GOT3 (cell line): ENCODE measurements at places on chromosomes 6 and 20.

GRCh38 chr20:57381596-57382503, 9.3 kb upstream of the RBM38 start:
- peak; percentile 50 for DNase-seq

- DNase-seq, result no peak
Observed at GRCh38 chr20:48825566-48825920, 2.3 kb downstream of the PREX1 start.

DNA sequence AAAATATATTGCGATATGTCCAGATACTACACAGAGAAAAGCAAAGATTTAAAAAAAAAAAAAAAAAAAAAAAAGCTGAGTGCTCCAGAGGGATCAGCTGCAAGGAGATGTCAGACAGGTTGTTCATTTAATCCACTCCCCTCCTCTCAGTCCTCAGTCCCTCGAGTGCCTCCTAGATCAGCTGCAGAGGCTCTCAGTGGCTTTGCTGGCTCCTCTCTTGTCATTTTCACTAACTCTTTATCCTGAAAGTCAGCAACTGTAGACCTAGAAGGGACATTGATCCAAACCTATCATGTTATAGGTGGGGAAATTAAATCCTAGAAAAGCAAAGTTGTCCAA, 61.6 kb downstream of the KIAA0319 start:
- no peak for DNase-seq

- no peak for DNase-seq
Observed at GRCh38 chr6:29014729-29015608, 9.9 kb upstream of the ZNF311 start.

- DNase-seq, result no peak
Observed at GRCh38 chr6:47974106-47974505, 136.9 kb downstream of the PTCHD4 start.

DNA sequence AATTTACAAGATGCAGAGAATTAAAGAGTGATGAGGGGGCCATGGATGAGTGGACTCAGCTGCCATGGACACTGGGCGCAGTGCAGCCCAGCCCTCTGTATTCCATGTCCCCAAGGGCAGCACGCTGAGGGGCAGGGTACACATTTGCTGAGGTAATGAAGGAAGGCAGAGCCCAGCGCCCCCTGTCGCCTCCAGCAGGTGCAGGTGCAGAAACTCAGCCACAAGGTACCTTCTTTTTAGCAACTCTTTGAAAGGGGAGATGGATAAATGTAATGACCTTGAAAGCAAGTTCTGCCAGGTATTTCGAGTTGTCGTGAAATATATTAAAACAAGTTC, 7.1 kb downstream of the CD93 start:
- no peak for DNase-seq

DNA sequence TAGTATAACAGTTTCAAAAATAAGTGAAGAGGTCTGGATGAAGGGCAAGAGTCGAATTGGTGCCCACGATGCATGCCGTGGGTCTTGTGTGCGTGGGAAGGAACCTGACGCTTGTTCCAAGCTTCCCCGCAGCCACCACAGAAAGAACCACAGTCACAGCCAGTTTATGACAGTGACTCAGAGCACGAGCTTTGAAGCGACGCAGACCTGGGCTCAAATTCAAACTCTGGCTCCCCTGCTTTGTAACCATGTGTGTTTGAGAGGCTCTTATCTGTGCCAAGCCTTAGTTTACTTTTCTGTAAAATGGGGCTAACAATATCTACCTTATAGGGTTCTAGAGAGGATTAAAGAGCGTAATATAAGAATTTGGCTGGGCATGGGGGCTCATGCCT, 65.5 kb downstream of the SYNJ2 start:
- no peak for DNase-seq

DNA sequence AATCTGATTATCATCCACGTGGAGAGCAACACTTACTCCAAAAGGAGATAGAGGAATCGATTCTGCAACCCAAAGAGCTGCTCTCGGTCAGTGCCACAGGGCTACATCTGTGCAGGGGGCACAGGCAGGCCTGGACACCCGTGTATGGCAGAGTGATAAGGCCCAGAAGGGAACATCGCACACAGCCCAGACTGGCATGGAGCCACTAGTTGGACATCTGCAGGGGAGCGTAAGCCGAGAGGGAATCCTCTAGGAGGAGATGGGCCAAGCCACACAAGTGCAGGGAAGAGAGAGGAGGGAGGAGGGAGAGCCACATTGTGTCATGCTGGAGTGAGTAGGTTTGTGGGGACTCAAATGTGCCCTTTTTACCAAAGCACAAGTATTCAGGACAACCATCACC, 50.4 kb upstream of the ENTPD6 start:
- DNase-seq, result no peak

- DNase-seq, result no peak
Observed at GRCh38 chr20:59171986-59172385, 8.4 kb downstream of the ZNF831 start.

GRCh38 chr6:13487122-13488014, at the start of gene GFOD1:
TSS of gene GFOD1 (minus strand) at chr6:13487600. CDS start at chr6:13486890, 710 bp downstream.
- peak; percentile 72 for DNase-seq

DNA sequence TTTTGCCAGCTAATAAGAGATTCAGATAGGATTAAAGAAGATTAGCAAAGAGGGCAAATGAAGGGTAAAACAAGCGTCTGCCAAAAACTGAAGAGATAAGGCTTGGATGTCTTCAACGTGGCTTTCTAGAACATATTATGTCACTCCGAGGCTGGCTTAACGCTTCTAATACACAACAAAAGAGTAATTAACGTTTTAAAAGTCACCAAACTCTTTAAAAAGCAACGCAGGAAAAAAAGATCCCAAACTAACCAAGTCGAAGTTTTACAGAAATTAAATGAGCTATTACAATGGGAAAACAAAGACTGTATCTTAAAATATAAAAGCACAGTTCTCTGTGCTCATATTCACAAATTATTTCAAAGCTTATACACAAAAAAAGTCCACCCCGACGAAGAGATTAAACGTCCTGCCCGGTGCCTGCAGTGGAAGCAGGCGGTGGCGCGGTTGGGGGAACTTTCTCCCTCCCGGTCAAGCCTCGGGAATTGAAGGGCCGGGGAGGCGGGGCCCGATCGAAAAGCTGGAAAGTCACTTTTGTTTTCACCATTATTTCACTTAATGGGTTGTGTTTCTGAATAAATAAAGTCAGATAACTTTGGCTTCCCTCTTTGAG, 1.2 kb downstream of the MAK start:
- no peak for DNase-seq

DNA sequence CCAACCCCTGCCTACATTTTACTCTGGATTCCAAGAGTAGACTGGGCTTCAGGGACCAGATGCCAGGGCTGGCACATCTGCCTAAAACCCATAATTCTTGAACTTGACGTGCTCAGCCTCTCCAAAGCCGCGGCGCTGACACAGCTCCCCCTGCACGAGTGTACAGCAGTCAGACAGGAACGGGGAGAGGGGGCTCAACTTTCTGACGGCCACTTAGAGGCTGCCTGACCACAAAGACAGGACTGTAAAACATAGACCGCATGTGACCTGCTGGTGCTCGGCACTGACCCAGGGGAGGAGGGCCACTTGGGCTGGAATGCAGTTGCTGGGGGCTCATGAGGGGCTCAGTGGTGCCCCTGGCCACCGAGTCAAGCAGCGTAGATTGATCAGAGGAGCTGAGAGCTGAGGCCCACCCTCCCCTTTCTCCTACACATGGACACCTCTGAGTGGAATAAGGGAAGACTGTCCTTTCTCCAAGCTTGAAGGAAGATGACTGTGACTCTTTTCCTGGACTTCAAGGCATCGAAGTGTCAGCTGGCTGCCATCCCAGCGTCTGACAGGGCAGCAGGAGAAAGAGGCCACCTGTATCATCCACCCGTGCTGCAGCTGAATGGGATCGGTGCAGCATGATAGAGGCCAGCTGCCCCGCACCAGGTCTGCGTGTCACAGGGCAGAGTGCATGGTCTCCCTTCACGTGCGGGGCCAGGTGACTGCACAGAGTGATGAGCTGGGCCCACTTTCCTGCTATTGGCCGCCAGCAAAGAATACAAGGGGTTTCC, 171.3 kb upstream of the AGPAT4 start:
- DNase-seq, result no peak

DNA sequence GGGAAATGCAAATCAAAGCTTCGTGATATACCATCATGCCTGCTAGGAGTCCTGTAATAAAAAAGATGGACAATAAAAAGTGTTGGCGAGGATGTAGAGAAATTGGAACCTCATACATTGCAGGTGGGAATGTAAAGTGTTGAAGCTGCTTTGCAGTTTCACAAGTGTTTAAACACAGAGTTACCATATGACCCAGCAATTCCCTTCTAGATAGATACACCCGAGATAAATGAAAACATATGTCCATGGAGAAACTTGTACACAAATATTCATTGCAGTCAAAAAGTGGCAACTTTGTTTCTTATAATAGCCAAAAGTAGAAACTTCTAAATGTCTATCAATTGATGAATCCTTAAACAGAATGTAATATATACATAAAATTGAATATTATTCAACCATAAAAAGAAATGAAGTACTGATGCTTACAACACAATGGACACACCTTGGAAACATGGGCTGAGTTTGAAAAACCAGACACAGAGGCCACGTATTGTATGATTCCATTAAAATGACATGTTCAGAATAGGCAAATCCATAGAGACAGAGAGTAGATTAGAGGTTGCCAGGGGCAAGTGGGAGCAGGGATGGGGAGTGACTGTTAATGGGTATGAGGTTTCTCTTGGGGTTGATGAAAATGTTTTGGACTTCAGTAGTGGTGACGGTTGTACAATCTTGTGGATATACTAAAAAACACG, 20.8 kb upstream of the ERVFRD-1 start:
- no peak for DNase-seq

DNA sequence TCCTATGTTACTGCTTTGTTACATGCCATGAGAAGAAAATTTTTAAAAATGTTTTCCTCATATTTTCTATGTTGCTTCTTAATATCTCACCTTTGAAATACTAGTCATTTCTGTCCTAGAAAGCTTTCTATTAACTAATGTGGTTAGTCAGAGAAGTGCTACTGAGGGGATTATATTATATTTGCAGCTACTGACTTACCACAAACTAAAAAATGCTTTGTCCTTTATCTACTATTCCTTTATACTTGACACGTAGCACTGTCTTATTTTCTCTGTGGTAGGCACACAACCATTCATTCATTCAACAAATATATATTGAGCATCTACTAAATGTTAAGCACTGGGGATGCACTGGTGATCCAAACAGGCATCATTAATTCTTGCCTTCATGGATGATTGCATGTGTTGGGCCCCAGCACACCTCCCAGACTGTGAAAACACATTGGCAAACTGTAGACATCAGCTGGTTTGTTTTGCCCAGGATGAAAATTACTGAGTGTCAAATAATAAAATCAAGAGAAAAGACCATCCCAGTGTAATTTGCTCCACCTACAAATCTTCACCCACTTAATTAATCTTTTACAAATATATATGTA, 10.7 kb upstream of the MLIP start:
- no peak for DNase-seq
